Stimulated activated CD4-positive, alpha-beta T cell treated with anti-CD3 and anti-CD28 coated beads, Interleukin-2, amount 100 ng/mL, for 48 hours (primary cell): ENCODE measurements at places on chromosomes 7 and 10.

DNA sequence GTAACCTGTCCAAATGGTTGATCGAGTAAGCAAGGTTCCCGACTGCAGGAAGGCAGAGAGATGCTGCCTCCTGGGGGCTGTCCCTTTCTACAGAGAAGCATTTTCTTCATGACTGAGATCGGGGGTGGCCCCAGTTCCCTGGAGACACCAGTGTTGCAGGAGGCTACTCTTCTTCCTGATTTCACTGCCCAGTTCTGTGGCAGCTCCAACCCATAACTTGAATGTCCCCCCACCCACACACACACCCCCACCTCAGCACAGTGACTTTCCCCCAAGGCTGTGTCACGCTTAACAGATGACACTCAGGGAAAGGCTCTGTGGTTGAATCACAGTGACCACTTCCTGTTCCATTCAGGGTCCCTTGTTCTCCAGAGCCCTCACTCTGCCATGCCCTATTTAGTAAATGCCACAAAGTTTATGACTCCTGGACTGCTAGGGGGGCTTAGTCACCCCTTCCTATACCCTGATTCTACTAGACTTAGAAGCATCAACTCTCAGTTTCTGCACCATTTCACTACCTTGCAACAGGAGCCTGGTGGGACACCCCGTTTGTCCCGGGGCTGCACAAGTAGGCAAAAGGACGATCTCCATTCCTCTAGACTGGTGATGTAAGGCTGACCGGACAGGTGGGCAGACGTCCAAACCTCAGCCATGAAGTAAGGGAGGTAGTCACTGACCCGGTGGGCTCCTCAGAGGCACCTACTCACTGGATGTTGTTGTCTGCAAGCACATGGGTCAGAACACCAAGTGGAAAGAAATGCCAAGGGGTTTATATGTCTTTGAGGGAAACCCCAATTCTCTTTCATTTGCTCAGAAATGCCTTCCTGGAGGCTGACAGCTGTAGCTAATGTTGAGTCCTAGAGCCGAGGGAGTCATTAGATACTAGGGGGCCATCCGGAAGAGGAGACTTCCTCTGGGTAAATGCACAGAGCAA, 31.3 kb upstream of the SMC3 start:
- peak; percentile 57 for DNase-seq

GRCh38 chr7:54339073-54339472, 203.1 kb upstream of the VSTM2A start:
- no peak for DNase-seq

- DNase-seq, result no peak
These were observed 473.1 kb upstream of the PODXL start for GRCh38 chr7:132029369-132030085.

DNA sequence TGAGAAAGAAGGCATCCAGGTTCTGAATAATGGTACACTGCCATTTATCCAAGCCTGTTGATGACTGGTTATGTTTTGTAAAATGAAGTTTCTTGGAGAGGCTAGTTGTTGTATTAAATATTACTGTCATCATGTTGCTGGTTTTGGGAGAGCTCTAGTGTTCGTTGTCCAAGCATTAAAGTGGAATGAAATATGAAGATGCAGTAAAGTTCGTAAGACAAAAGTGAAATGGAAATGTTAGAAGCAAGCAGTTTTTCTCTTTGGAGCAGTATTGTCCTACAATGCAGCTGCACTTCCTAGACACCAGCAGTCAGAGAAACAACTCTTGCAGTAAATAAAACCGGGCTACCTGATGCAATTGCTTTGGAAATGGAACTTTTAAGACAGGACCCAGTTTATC, 156.8 kb upstream of the FZD1 start:
- no peak for DNase-seq

DNA sequence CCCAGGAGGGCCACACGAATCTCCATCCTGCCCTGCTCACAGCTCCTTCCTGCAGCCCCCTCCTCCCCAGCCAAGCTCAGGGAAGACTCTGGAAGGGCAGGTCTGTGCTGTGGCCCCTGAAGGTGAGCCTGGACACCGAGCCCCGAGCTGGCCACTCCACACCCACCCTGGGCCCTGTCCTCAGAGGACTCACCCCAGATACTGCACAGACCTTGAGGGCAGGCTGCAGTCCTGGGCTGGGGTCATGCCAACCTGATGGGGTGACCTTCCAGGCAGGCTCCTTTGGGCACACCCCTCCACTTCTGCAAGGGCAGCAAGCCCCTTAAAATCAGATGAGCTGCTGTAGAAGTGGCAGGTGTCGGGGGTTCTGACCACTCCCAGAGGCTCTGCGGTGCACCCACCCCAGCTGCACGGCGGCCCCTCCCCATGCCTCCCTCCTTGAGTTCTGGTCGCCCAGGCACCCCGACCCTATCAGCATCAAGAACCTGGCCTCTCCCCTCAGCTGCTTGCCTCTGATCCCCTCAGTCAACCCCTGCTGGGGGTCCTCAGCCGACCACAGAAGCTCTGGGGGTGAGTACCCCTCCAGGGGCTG, 24.3 kb downstream of the YKT6 start:
- DNase-seq, result no peak

DNA sequence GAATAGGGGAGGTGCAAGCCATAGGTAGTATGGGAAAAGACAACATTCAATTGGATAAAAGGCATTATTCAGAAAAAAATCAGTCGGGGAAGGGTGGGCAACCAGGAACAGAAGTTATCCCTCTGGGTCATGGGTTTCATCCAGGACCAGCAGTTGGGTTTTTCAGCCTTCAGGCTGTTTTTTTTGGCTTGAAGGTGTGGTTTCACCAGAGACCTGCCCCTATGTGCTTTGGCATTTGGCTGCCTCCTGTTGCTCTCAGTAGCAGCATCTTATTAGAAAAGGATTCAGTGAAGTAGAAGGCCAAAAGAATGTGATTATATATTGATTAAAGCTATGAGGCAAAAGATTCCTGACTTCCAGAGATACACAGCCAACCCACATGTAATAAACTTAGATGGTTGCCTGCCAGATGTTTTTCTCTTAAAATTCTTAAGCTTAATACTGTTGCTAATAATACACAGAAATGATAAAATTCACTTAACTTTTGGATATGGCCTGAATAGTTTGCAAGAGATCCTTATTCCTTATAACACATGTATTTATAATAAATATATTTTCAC, 251.7 kb upstream of the CSTF2T start:
- no peak for DNase-seq
